ENCODE measurements at places on chromosomes 3 and 15.

DNA sequence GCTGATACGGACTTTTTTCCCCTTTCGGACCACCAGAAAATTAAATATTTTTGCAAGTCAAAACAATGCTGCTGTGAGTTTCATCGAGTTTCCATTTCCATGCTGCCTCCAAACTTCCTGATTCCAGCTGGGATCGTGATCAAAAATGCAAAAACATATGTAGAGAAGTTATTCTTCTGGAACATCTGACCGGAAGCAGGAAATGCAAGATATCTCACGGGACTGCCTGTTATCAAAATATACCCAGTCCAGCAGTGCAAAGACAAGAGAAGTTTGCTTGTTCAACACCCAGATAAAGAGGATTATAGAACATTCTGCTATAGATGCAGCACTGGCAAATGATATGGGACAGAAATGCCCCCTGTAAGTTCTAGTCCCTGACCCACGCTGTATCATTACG lies 726.7 kb upstream of the NR2F2 start:
- no peak for DNase-seq

- DNase-seq: no peak
These were observed 54.1 kb upstream of the TBC1D23 start for GRCh38 chr3:100206687-100207086.

GRCh38 chr15:73909651-73910050 lies 16.6 kb upstream of the LOXL1 start:
- no peak for DNase-seq

DNA sequence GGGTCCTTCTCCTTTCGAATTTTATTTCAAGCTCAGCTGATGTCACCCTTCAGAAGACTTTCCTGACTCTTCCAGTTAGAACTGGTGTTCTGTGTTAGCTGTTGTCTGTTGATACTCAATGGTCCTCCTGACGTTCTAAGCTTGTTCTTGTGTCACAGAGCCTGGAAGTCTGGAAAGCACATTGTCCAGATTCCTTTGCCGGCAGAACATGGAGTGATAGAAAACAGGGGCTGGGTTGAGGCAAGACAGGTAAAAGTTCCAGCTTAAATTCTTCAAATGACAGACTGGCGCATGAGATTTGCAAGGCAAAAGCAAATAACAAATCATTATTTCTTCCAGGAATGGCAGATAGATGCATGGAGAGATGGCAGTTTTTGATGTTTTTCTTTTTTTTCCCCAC lies 102.0 kb upstream of the CLSTN2 start:
- no peak for DNase-seq

DNA sequence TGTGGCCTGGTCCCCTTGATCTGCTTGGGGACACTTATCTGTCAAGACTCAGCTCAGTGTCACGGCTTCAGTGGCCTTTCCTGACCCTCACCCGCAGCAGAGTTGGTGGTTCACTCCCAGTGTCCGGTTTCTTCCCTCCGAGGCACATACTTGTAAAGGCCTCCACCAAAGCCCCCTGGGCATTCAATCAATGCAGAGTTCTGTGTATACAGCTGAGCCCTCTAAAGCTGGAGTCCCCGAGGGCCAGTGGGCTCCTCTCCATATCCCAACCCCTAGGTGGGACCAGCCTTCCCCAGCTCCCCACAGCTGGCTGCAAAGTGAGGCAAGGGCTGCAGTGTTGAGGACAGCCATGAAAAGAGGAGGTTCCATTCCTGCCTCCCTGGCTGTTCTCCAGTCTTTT lies 70.9 kb upstream of the RGMA start:
- no peak for DNase-seq

DNA sequence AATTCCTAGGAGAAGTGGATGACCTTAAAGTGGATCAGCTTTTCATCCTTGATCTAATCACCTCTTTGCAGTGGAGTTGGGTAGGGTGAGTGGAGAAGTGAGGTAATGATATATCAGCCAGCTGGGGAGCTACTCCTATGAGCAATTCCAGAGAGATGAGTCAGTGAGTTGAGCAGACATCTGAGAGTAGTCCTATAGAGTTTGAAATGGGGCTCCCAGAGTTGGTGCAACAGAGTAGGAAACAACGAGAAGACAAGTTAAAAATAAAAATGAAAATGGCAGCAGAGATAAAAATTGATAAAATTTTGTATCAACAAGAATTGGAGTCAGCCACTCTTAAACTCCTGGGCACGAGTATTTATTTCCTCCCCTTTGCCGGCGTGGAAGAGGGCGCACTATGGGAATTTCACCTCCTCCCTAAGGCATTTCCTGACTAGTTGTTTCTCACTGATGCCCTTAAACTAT lies 150.8 kb upstream of the DPH6 start:
- DNase-seq: no peak
